ENCODE measurements at places on chromosomes 7 and 10.

DNA sequence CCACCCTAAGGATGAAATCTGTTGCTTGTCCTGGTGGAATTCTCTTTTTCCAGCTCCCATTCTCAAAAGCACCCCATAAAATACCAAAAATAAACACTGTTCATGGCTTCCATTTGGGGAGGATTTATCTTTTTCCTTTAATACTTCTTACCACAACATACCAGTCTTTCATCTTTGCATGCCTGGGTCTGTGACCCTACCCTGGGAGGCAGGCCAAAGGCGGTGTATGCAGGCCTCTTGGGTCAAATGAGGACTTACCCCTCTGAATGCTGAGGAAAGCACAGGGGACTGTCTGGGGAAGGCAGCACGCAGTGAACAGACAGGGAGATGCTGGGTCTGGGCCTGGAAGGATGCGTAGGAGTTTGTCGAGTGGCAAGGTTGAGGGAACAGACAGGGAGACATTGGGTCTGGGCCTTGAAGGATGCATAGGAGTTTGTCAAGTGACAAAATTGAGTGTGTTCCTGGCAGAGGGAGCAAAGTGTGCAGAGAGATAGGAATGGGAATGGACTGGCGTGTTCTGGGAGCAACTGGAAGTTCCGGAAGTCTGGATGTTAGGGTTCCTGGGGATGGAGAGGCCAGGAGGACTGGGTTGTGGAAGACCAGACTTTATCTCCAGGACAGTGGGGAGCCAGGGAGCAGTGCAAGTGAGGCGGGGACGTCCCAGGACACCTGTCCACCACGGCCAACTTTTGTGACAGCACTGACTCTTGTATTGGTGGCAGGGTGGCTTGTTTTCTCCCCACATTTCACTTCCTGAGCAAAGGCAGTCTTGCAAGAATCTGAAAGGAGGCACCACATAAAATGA, 40.8 kb downstream of the MYL10 start:
- no peak for DNase-seq

GRCh38 chr7:92674379-92674778, 84.2 kb upstream of the FAM133B start:
- no peak for DNase-seq

DNA sequence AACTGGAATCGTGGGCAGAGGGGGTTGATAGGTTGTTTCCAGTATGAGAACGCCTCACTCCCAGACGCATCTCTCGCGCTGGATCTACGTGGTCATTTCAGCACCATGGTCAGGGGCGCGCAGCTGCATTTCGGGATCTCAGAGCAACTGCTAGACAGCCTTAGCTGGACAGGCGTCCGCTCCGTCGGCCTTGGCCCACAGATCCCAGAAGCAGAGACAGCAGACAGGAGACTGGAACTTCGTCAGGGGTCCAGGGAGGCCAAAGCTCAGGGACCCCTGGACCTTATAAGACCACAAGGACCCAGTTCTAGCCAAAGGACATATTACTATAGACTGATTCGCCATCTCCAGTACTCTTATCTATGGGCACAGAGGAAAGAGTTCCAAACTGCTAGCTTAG, 5.3 kb downstream of the NEUROG3 start:
- DNase-seq = peak; percentile 45

DNA sequence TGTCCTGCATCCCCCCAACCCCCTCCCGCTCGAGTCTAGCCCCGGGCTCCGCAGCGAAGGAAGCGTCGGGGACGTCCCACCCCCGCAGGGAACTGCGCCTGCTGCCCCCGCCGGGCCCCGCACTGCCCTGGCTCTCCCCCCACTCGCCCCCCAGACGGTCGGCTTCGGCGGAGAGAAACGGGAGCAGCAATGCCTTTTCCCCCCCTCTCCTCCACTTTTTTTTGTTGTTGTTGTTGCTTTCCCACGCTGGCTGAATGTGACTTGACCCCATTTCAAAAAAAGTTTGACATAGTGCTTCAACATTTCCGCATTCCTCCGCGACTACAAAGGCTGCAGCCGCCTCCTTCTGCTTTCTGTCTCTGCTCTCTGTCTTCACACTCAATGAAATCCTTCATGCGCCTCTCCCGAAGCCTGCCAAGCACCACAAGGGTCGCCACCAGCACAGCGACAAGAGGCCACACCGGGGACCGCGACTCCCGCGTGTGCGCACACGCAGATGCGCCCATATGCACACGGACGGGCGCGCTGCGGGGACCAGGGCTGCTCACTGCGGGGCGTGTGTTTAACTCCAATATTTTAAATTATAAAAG, 1.0 kb downstream of the CDK6 start:
- peak; percentile 34 for DNase-seq

- DNase-seq = no peak
Observed at GRCh38 chr7:40186586-40186985, 51.8 kb downstream of the SUGCT start.

Data from HTR-8/SVneo (cell line).